ENCODE measurements at places on chromosomes 2 and 18.

GRCh38 chr2:236642584-236643291 lies 73.1 kb downstream of the ACKR3 start:
- no peak for DNase-seq

DNA sequence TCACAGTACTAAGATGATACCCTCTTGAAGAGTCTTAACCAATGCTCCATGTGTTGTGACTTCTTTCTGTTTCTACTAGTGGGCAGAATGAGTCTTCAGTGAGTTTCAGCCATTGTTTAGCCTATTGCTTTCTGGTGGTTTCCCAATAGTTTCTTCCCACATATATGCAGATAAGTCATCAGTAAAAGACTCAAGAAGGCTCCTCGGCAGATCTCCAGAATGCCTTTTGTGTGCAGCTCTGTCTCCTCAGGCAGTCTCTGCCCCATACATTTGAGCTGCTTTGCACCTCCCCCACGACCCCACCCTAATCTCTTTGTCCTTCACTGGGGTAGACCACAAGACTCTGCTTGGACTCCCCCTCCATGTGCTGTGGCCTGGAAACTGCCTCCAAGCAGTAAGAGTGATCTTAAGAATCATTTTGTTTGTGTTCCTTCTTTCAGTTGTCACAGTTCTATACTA lies 71.6 kb upstream of the CHRNA1 start:
- peak; percentile 3 for DNase-seq

DNA sequence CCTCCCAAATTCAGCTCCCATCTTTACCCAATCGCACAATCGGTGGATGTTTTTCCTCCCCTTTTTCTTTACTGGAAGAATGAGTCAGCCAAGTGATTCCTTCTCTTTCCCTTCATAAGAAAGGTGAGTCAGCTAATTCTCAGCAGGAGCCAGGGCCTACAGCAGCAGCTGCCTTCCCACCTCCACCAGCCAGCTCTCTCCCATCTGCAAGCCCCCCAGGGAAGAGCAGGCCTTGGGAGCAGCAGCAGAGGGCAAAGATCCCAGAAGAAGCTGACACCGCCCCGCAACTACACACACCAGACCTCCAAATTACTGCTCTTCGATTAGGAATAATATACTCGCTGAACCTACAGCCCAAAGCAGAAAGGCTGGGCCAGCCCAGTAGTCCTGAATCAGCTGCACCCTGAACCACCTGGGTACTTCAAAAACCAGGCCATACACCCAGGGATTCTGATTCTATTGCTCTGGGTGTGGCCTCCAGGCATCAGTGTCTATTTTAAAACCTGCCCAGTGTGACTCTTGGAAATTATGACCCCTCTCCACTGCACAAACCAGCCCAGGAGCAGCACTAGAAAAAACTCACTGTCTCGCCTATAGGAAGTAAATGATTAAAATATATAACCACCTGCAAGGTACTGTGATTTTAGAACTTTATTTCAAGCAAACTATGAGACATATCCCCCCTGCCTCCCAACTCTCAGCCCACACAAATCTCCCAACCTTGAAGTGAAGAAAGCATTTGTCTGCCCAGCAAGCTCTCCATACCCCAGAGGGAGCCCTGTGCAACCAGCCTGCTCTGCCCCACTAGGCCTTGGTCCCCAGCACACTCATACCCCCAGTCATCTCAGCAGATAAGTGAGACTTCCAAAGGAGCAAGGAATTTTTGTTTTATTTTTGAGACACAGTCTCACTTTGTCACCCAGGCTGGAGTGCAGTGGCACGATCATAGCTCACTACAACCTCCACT lies 7.3 kb downstream of the SFXN5 start:
- DNase-seq: no peak

- peak; percentile 82 for DNase-seq
Observed at GRCh38 chr2:12716282-12717190, at the start of gene TRIB2. TRIB2 (plus strand) TSS chr2:12716936; CDS start chr2:12718308, 1,372 bp downstream.

GRCh38 chr2:121368836-121369235 lies 83.8 kb upstream of the TFCP2L1 start:
- DNase-seq: no peak

GRCh38 chr2:170930131-170930990 lies 1.3 kb downstream of the GORASP2 start:
- no peak for DNase-seq

DNA sequence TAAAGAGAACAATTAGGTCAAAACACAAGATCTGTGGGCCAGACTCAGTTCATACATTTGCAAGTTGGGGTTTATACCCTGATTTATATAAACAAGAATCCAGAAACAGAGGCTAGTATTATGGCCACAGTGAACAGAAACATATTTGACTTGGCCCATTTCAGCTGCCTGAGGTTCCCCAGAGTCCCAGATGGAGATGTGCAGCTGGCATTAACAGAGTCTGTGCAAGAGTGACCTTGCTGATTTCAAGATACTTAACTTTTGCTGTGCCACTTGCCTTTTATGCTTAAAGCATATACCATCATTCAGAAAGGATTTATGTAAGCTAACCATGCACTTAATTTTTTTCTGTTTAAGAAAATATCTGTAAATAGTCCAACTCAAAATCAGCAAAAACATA lies 636.3 kb downstream of the TRIB2 start:
- DNase-seq: no peak

DNA sequence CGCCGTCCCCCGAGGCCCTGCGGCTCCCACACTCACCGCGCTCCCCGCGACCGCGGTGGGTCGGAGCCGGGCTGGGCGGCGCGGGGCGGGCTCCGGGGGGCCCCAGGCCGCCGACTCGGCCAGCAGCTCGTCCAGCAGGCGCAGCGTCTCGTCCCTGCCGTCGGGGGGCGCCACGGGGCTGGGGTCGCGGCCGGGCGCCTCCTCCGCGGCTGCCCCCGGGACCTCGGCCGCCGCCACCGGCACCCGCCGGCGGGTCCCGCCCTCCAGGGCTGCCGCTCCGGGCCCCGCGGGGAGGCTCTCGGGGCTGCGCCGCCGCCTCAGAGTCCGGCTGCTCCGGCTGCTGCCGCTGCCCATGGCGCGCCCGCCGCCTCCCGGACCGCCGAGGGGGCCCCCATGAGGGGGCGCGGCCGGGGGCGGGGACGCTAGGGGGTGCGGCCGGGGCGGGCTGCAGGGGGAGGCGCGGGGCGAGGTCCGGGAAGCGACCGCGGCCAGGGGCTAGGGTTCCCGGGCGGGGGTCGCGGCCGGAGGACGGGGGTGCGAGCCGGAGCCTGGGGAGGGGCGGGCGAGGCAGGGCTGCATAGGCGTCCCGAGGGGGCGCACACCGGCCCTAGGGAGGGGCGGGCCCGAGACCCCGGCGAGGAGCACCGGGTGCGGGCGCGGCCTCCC lies at the start of gene CYS1:
Gene CYS1 (minus strand): TSS at position 542 of the 666 bp plus-strand sequence. CDS start 188 bp downstream, at position 354.
- DNase-seq: no peak

DNA sequence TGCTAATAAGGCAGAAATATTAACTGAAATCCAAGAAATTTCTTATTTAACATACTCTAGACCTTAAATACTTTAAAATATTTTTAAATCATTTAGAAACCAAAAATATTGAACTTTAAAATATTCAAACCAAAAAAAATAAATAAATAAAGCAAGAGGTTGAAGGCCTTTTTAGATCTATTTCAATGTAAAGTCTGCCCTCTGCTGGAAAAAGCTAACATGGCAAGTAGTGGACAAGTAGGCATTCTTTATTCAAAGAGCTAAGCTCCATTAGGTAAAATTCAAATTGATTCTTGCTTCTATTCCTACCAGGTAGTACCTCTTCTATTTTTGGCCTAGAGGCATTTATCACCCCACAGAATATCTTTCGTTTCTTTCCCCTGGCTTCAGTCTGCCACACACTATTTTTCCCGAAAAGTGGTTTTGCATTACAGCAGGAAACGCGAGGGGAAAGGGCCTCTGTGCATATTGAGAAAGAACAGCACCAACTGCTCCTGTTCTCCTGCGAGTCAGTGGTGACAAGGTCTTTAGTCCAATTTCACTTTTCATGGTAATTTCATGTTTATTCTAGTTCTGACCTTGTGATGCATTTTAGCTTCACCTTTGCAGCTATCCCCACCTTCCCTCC lies 20.4 kb downstream of the IFIH1 start:
- no peak for DNase-seq

DNA sequence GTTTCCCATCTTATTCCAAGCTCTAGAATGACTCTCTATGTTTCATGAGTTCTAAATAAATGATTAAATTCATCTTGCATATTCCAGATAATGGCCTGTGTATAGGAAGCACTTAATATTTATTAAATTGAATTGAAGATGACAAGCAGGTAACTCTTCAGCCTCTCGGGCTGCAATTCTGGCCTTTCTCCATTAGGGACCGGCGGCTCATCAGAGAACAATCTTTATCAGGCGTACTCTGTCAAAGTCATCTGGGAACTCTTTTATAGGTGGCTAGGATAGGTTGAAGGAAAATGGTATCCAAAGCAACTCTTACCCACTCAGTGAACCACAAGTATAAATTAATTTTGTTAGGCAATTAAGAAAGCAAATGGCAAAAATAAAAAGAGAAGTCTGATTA lies 308.5 kb downstream of the NOL4 start:
- no peak for DNase-seq

- no peak for DNase-seq
Observed at GRCh38 chr2:110997331-110998045, 123.2 kb upstream of the BCL2L11 start.
